ENCODE measurements at places on chromosomes 6 and 20.

- DNase-seq: no peak
Observed at GRCh38 chr6:57432919-57433684, 115.7 kb downstream of the PRIM2 start.

DNA sequence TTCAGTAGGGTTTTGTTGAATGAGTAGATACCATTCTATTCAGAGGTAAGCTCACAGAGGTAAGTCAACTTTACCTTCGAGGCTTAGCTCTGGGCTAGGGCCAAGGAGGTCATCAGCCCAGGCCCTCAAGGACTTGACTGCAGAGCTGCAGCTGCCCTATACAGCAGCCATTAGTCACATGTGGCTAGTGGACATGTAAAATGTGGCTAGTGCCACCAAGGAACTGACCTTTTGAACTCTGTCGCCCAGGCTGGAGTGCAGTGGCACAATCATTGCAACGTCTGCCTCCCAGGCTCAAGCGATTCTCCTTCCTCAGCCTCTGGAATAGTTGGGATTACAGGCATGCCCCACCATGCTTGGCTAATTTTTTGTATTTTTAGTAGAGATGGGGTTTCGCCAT, 47.9 kb upstream of the EPB41L1 start:
- no peak for DNase-seq

GRCh38 chr6:39389484-39389767, 66.9 kb upstream of the KCNK16 start:
- no peak for DNase-seq

- no peak for DNase-seq
Observed at GRCh38 chr6:51045548-51045947, 226.9 kb downstream of the TFAP2B start.

DNA sequence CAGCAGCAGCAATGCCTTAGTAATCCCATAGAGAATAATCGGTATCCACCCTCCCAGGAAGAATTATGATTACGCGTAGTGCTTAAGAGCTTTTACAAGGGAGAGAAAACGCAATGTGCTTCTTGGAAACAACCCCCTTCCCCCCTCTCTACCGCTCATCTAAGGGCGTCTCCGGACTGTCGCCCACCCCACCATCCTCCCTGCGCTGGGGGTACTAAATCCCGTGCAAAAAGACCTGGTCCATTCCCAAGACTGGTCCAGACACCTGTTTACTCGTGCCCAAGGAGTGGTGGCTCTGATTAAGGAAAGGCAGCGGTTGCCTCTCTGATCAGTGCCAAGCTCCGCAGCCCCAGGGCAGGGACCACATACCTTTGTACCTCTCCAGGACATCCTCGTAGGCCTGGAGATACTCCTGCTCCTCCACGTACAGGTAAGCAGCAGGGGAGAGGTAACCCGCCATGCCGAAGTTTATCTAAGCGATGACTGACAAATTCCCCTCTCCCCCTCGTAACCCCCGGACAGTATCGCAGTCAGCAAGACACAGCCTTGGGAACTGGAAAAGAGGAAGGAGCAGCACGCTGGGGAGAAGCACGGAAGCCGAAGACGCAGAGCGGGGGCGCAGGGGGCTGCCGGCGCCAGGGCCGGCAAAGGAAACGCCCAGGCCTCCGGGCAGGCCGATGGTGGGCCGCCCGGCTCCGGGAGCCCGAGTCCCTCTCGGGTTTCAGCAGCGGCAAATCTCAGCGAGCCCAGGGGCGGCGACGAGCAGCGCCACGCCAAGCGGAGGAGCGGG, 112.0 kb upstream of the BEND6 start:
- DNase-seq: no peak

- DNase-seq: no peak
Observed at GRCh38 chr20:10562899-10563298, 110.9 kb downstream of the JAG1 start.

- no peak for DNase-seq
Observed at GRCh38 chr6:12718015-12718414, 1.4 kb downstream of the PHACTR1 start.

GRCh38 chr6:226516-227073, 65.7 kb upstream of the DUSP22 start:
- DNase-seq: no peak

- DNase-seq: no peak
Observed at GRCh38 chr6:106892186-106892585, 82.3 kb downstream of the CD24 start.

DNA sequence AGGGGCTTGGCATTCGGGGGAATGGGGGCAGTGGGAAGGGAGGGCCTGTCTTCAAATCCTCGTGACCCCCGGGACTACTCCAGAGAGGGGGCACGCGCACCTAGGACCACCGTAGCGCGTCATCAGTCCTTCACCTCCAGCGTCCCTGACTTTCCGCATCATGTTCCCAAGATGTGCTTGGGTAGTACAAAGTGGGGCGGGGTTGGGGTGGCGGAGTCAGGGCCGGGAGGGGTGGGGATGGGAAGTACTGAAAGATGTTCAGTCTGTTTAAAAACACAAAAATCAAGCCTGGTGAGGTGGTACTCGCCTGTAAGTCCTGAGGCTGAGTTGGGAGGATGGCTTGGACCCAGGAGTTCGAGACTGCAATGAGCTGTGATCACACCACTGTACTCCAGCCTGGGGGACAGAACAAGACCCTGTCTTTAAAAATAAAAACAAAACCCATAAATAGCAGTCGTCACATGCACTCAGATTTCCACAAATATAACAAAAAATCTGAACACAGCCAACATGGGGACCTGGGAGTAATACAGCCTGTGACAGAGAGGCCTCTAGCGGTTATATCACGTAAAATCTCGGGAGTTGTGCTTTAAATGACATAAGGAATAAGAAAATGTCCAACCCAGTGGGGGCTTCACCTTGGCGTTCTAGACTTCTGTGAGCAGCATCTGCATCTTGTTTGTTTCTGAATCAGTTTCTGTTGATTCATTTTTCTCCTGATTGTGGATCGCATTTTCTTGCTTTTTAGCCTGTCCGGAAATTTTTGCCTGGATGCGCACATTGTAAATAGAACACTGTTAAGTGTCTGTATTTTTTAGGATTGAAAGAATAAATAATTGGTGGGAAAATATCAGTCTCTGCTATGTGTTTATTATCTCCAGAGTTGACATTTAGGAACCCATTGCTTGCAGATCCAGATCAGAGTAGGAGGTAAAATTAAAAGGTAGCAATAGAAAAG, 698 bp upstream of the LRP11 start:
- DNase-seq: peak; percentile 80

GRCh38 chr6:30495993-30496392, 6.7 kb downstream of the HLA-E start:
- no peak for DNase-seq

- peak; percentile 81 for DNase-seq
Observed at GRCh38 chr6:42746463-42747391, 824 bp upstream of the TBCC start.

DNA sequence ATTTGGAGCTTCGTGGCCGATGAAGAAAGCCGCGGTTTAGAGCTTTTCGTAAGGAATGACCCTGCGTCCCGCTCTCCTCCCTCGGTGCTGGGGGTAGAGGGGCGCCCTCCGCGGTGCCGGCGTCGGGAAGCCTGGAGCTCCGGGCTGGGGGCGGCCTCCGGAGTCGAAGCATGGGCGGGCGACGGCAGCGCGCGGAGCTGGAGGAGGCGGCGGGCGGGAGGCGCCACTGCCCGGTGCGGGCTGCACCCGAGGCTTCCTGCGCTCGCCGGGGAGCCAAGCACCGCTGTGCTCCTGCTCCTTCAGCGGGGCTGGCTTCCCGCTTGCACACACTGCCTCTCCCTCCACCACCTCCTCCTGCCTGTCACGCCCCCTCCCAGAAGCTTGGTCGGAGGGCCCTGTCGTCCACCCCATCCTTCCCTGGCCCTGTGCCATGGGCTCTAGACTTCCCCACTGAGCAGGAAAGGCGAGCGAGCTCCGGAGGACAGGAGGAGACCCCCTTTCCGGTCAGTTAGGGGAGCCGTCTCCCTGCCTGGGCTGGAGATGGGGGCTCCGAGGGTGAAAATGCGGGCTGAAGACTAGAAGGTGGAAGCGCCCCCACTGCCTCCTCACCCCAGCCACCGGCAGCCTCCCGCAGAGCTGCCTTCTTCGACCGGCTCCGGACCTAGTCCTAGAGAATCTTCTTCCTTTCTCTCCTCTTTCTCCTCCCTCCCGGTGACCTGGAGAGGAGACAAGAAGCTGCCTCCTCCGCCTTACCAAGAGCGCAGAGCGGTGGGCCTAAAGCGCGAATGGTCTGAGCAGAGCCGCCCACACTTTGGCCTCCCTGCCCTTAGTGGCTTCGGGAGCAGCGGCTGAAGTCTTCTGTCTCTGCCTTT, 1.8 kb downstream of the CDH4 start:
- DNase-seq: no peak

- peak; percentile 12 for DNase-seq
Observed at GRCh38 chr6:36546308-36546919, 865 bp downstream of the STK38 start.

DNA sequence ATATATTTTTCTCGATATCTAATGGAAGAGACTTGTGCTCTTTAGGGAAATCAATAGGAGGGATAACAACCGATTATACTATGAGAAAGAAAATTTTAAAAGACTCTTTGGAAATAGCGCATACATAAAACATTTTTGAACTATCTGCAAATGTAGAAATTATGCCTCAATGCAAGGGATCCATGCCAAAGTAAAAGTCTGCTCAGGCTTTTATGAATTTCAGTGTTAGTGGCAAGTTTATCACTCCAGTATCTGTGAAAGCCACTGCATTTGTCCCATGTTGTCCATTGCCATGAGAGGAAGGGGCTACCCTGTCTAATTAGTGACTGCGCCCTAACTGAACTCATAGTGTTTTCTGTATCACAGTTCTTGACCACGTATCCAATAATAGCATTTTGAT, 81.4 kb downstream of the TSHZ2 start:
- no peak for DNase-seq

DNA sequence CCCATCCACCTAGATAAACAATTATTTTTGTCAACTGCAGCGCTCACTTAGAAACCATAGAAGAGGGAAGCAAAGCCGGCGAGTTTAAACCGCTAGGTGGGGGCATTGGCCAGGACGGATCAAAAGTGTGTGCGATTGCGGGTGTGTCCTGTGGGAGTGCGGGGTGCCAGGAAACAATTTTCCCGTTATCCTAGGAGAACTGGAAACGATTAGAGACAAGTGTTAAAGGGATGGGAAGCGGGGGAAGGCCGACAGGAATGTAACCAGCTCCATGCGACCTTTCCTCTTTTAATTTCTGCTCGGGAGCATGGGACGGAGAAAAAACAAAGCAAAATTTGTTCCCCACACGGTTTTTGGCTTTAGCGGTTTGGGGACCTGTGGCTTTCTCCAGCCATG, 2.8 kb upstream of the HTR1B start:
- peak; percentile 26 for DNase-seq

DNA sequence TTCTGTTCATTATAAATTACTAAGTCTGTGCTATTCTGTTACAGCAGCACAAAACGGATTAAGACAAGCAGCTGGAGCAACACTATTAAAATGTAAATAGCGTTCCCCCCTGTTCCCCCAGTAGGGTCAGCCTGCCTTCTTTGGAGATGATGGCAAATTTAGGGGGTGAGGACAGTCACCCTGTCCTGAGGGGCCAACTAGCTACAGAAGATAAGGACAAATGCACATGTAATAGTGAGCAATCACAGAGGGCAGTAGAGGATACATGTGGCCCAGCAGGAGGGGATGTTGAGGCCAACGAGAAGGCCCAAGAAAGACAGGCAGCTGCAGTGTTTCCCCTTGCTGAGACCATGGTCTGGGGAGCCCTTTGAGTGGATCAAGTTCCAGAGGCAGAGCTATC, 266.7 kb upstream of the CDYL start:
- DNase-seq: no peak

DNA sequence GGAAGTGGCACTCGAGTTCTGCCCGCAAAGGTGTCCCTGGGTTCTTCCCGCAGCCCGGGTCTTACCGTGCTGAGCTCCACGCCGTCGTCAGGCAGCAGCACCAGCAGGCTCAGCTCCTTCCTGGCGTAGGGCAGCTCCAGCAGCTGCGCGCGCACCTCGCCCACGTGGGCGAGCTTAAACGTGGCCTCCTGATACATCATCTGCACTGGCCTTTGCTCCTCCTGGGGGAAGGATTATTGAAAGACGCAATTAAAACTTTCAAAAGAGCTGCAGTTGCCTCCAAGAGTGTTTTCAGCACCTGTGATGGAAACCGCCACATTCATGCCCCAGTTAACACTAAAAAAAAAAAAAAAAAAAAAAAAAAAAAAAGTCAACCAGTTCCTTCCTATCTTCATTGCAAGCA, 11.3 kb downstream of the SERPINB9 start:
- DNase-seq: no peak

Measured in globus pallidus (tissue), 1 donor.